GM18507 (cell line): ENCODE measurements at places on chromosomes 11 and 22.

DNA sequence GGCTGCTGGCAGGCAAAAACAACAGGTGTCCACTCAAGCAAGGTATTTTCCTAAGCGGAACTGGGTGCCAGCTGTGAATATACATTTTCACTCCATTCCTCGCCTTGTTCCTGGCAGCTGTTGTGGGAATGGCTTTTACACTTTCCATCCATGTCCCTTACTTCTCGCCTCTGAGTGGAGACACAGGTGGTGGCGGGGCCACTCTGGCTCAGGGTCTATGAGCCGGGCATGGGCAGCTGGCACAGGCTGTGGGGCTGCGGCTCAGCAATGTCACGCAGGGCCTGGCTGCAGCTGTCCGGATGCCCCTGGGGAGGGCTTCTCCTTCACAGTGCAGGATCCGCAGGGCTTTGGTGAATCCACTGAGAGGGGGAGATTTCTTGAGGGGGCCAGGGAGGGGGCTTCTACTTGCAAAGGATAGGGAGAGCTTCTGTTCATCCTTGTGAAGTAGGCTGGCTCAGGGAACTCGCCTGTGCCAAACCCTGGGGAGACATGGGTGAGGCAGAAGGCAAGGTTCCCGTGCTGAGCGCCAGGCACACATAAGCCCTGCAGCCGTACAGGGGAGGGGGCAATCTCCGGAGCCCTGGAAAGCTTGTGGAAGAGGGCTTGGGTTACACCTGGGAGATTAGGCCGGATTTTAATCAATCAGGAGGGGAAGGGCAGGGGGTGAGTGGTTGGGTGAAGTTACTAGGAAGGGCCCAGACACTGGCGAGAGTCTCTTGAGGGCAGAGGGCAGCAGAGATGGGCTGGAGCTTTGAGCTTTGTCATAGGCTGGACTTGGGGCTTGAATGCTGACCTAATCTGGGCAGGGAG is 45.7 kb downstream of the KCNQ1OT1 start:
- DNase-seq: no peak

DNA sequence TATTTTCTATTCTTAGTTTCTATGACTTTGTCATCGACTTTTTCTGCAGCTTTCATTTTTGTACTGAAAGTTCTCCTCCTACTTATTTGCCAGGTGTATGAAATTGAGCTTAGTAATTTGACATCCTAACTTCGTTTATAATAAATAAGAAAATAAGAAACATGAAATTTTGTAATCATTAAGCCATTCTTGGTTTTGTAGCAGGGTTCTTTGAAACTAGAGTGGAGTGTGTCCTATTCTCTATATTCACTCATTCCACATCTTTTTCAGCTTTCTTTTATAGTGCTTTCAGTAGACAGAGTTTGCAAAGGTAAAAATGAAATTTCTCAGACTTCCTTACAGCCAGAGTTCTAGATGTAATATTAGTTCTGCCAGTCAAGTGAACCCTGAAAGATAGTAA is 47.8 kb downstream of the FANCF start:
- no peak for DNase-seq

DNA sequence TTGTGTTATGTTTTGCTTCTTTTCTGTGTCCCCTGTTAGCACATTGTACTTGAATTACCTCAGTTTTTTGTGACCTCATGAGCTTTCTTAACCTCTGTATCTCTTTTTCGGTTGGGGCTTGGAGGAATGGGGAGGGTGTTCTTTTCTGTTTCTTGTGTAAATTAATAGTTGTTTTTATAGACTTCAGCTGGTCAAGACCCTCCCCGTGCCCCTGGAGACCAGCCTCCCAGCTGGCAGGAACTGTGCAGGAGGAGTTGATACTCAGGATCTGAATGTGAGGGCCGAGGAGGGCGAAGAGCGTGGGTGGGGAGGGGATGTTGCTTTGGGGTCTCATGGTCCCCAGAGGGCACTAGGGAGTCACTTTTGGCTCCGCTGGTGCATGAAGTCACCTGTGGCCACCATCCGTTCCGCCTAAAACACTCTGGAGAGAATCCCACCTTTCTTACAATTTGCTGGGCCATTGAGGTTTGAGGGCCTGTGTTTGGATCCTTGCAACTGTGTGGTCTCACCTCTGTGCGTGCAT is 44.3 kb upstream of the NNMT start:
- DNase-seq: no peak

GRCh38 chr11:133826866-133827265 is 18.4 kb downstream of the SPATA19 start:
- DNase-seq: no peak

- DNase-seq: no peak
Measured at GRCh38 chr11:2730272-2731129, 30.7 kb upstream of the KCNQ1OT1 start.

DNA sequence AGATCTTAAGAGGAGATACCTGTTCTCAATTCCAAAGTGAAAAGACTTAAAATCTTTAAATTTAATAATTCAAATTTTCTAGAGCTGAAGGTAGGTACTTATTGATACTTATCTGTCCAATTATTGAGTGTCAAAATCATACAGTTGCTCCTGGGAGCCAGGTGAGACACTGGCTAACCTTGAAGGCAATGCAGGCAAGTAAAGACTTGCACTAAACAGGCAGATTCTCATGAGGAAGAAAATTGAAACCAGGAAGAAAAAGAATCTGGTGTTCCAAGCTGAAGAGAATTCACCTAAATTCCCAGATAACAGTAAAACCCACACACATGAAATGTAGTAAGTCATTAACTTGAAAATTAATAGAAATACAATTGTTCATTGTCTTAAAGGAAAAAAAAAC is 30.3 kb downstream of the VSIG10L2 start:
- DNase-seq: no peak

- DNase-seq: no peak
Measured at GRCh38 chr11:128467610-128468041, 119.7 kb downstream of the ETS1 start.

- no peak for DNase-seq
Measured at GRCh38 chr11:121253951-121254350, 38.6 kb upstream of the SC5D start.
